ENCODE measurements at places on chromosomes 12 and 14. TPM values are rescaled to one million over a fixed set of nuclear protein-coding genes. Genes with fewer than 3 reads are reported as not detected.
A peak's percentile ranks its signal among the peaks of the same experiment; 100 is the strongest.

DNA sequence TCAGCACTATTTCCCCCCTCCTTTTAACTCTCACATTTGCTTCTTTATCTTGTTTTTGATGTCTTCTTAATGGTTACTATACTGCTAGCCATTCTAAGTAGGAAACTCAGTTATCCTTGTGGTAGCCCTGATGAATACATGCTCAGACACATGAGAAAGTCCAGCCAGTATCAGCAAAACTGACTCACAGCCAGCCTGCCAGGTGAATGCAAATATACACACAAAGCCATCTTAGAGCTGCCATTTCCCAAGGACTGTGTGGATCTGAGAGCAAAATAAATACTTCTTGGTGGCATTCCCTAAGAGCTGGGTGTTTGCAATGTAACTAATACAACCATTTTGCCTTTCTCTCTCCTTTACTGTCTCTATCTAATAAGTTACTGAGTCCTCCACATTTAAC is 455.2 kb downstream of the CCER1 start:
- H3K27me3 ChIP-seq, result no peaks in the 10 kb centered on the region
- no peaks in the 10 kb centered on the region for H3K4me1 ChIP-seq
- no peaks in the 10 kb centered on the region for H3K36me3 ChIP-seq
- DNase-seq, result no peak

- no peaks in the 10 kb centered on the region for H3K36me3 ChIP-seq
- DNase-seq, result no peak
- no peaks in the 10 kb centered on the region for H3K27me3 ChIP-seq
- peak overlapping the region; percentile 65 for H3K27ac ChIP-seq
Measured at GRCh38 chr12:123143736-123144461, 7.0 kb downstream of the PITPNM2 start.

DNA sequence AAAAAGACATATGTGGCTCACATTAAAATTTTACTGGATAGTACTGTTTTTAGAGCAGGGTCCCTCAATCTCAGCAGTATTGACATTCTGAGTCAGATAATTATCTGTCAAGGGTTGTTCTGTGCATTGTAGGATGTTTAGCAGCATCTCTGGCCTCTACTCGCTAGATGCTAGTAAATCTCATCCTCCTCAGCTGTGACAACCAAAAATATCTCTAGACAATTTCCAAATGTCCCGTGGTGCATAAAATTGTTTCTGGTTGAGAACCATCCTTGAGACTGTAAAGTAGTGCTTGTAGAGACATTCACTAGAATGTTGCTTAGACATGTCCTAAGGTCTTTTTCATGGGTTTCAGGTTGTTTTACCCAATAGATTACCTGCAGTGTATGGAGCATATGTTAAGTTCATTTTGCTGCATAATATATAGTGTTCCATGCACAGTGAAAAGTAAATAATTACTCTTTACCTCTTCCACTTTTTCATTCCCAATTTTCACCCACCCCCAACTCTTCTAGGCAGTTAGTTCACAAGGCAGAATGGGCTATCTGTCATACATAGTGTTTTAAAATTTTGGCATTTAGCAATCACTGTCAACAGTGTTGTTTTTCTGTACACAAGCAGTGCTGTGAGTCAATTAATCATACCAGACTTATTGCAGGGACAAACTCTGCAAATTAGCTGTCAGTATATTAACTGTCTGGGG is 200.2 kb upstream of the SLC38A2 start:
- H3K4me3 ChIP-seq, result no peak overlapping the region
- H3K27ac ChIP-seq, result no peak overlapping the region
- peaks cover 5% of the 10 kb centered on the region for H3K4me1 ChIP-seq
- no peak for DNase-seq

DNA sequence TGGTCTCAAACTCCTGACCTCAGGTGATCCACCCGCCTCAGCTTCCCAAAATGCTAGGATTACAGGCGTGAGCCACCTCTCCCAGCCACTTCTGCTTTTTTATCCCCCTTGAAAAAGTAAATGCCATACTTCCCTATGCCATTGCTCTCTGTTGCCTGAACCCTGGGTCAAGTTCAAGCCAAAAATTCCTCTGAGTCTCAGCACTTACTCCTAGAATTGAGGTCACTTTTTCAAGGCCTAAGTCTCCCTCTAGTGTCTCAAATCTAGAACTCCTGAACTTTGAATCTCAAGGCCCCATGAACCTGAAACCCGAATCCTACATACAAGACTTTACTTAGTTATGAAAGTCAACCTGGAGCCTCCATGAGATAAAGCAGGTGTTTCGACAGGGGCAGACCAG is 1.4 kb upstream of the APOBEC1 start:
- H3K4me3 ChIP-seq, result no peak overlapping the region
- H3K4me1 ChIP-seq, result no peaks in the 10 kb centered on the region
- DNase-seq, result no peak
- no peak overlapping the region for H3K27ac ChIP-seq
- H3K36me3 ChIP-seq, result no peaks in the 10 kb centered on the region

- H3K27ac ChIP-seq, result no peak overlapping the region
- DNase-seq, result peak; percentile 44
- no peak overlapping the region for H3K4me3 ChIP-seq
- no peaks in the 10 kb centered on the region for H3K4me1 ChIP-seq
- no peaks in the 10 kb centered on the region for H3K27me3 ChIP-seq
- no peaks in the 10 kb centered on the region for H3K36me3 ChIP-seq
Measured at GRCh38 chr14:93720981-93721483, 67.3 kb downstream of the PRIMA1 start.

- no peak overlapping the region for H3K4me3 ChIP-seq
- no peak for DNase-seq
- H3K27ac ChIP-seq, result no peak overlapping the region
- H3K4me1 ChIP-seq, result peaks cover 8% of the 10 kb centered on the region
Measured at GRCh38 chr12:108609537-108610335, 11.9 kb upstream of the TMEM119 start.

DNA sequence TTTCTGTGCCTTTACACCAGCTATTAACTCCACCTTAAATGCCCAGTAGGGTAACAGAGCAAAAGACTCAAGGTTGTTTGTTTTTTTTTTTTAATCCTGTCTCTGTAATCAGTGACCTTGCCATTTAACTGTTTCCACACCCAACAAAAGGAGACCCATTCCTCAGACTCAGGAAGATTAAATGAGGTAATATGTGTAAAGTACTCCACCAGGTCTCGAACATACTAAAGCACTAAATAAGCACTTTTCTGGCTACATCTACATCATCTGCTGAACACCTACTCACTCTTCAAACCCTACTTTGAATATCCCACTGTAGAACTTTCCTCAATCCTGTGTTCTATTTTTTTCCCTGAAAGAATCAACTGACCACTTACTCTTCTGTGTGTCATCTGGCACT is 4.1 kb downstream of the SLC2A13 start:
- H3K27me3 ChIP-seq, result no peaks in the 10 kb centered on the region
- H3K27ac ChIP-seq, result no peak overlapping the region
- H3K4me1 ChIP-seq, result peaks cover 8% of the 10 kb centered on the region
- H3K4me3 ChIP-seq, result no peak overlapping the region
- DNase-seq, result no peak

DNA sequence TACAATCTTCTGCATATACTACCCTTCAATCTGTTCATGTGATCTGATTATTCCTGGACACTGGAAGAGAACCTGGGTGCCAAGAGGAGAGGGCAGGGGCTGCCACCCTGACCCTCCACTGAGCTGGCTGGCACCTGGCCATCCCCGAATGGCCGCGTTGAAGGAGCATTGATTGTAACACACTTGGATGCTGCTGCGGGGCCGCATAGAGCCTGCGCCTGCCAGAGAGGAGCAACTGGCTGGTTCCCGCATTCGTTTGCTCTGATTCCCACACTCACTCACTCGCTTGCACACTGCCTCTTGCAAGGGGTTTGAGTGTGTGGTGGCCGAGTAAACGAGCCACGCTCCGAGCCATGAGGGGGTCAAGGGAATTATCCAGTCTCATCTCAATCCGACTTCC is 32.4 kb downstream of the PSEN1 start:
- no peaks in the 10 kb centered on the region for H3K4me1 ChIP-seq
- no peak overlapping the region for H3K4me3 ChIP-seq
- peaks cover 93% of the 10 kb centered on the region for H3K36me3 ChIP-seq
- no peaks in the 10 kb centered on the region for H3K27me3 ChIP-seq
- no peak for DNase-seq

- H3K27me3 ChIP-seq, result no peaks in the 10 kb centered on the region
- DNase-seq, result no peak
- no peak overlapping the region for H3K27ac ChIP-seq
- H3K4me1 ChIP-seq, result no peaks in the 10 kb centered on the region
- no peak overlapping the region for H3K4me3 ChIP-seq
Measured at GRCh38 chr12:59027199-59027598, 106.9 kb upstream of the LRIG3 start.

DNA sequence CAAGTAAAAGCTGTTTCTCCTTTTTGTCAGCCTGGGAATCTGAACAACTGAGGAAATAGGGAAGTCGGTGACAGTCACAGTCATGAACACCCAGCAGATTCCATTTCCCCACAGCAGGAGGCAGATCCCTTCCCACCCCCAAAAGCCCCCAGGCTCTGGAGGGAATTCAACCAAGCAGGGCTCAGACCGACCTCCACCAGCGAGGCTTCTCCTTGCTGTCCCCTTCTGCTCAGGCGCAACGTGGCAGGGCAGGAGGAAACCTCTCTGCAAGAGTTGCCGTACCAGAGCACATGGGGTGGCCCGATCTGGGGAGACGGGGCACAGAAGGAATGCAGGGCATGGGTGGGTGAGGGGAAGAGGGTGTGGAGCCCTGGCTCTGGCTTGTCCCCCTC is 319 bp downstream of the GALNT6 start:
- no peaks in the 10 kb centered on the region for H3K27me3 ChIP-seq
- peak overlapping the region; percentile 64 for H3K4me3 ChIP-seq
- no peaks in the 10 kb centered on the region for H3K36me3 ChIP-seq

DNA sequence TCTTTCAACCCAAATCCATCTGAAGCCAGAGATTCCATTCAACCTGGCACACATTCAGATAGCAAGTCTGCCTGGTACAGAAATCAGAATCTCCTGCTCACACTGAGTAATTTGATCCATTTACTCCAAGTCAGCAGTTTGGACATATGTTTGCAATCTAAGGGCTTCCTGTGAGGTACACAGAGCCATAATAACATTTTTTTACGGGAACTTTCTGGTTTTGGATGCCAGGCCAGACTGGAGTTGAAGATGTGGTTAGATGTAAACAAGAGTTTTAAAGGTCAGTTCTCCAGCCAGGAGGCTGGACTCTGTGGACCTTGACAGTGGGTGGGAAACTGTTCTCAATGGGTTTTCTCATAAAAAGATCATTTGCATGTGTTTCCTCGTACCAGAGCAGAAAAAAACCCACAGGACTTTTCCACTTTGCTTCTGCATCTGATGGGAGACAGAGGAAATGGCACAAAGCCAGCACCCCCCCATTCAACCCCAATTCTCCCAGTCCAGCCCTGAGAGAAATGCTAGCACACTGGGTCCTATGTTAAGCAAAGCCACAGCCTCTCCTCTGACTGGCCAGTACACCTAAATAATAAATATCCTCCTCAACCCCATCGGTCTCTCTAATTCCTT is 17.7 kb upstream of the TSPAN11 start:
- DNase-seq, result no peak
- H3K36me3 ChIP-seq, result no peaks in the 10 kb centered on the region
- H3K4me3 ChIP-seq, result no peak overlapping the region
- no peak overlapping the region for H3K27ac ChIP-seq
- no peaks in the 10 kb centered on the region for H3K4me1 ChIP-seq

DNA sequence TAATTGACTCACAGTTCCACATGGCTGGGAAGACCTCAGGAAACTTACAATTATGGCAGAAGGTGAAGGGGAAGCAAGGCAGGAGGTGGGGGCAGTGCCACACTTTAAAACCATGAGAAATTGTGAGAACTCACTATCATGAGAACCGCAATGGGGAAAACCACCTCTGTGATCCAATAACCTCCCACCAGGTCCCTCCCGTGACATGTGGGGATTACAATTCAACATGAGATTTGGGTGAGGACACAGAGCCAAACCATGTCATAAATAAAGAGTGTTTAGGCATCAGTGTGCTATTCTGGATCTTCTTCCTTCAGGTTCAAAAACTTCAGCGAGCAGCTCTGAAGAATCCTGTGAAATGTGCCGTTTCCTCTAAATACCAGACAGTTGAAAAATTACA is 9.7 kb downstream of the DDX47 start:
- H3K27me3 ChIP-seq, result no peaks in the 10 kb centered on the region
- H3K4me1 ChIP-seq, result peaks cover 15% of the 10 kb centered on the region
- no peak for DNase-seq
- no peak overlapping the region for H3K4me3 ChIP-seq
- H3K36me3 ChIP-seq, result peaks cover 75% of the 10 kb centered on the region

- H3K4me1 ChIP-seq, result no peaks in the 10 kb centered on the region
- no peak overlapping the region for H3K27ac ChIP-seq
- no peaks in the 10 kb centered on the region for H3K36me3 ChIP-seq
- H3K4me3 ChIP-seq, result no peak overlapping the region
- no peaks in the 10 kb centered on the region for H3K27me3 ChIP-seq
Measured at GRCh38 chr14:33120966-33121365, 182.3 kb downstream of the NPAS3 start.

- H3K36me3 ChIP-seq, result peaks cover 28% of the 10 kb centered on the region
- no peak overlapping the region for H3K4me3 ChIP-seq
- DNase-seq, result no peak
Measured at GRCh38 chr12:106416273-106416672, 58.7 kb downstream of the POLR3B start.

- H3K4me3 ChIP-seq, result no peak overlapping the region
- no peaks in the 10 kb centered on the region for H3K4me1 ChIP-seq
- H3K27ac ChIP-seq, result no peak overlapping the region
- no peaks in the 10 kb centered on the region for H3K36me3 ChIP-seq
Measured at GRCh38 chr12:53145383-53146260, 34.9 kb upstream of the ZNF740 start.

GRCh38 chr12:128930606-128931005 is 77.3 kb downstream of the GLT1D1 start:
- no peak overlapping the region for H3K27ac ChIP-seq
- no peaks in the 10 kb centered on the region for H3K36me3 ChIP-seq
- no peak for DNase-seq
- H3K4me3 ChIP-seq, result no peak overlapping the region

DNA sequence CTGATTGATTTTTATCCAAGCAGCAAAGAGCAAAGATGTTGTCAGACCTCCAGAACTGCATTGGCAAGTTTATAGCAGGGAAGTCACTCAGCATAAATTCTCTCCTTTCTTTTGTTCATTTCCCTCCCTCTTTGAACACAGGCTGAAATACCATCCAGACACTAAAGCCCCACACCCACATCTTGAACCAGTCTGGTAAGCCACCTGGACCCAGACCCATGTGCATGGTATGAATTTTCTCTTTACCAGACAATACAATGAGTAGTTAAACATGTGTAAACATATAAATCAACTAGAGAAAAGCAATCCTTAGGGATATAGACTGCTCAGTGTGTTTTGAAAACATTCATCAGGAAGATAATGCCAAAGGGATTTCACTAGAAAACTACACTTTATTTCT is 488.3 kb upstream of the FLRT2 start:
- no peak for DNase-seq
- H3K27me3 ChIP-seq, result no peaks in the 10 kb centered on the region
- H3K36me3 ChIP-seq, result no peaks in the 10 kb centered on the region
- no peak overlapping the region for H3K27ac ChIP-seq

- H3K36me3 ChIP-seq, result no peaks in the 10 kb centered on the region
- peaks cover 28% of the 10 kb centered on the region for H3K27me3 ChIP-seq
- peaks cover 3% of the 10 kb centered on the region for H3K4me1 ChIP-seq
- no peak overlapping the region for H3K4me3 ChIP-seq
- DNase-seq, result no peak
Measured at GRCh38 chr12:4859478-4860210, 50.1 kb upstream of the KCNA1 start.

The KRT7 gene
- 664 TPM for total RNA-seq

The RHEBL1 gene
- 1.1 TPM for total RNA-seq

The ERH gene
- 114 TPM for total RNA-seq

The OTX2 gene
- not detected for total RNA-seq

The SLC35E3 gene
- total RNA-seq, result 12.2 TPM

The CIDEB gene
- 18.8 TPM for total RNA-seq

Measured in upper lobe of right lung (tissue), 1 donor.